Tibial nerve (tissue), 4 donors: ENCODE measurements at places on chromosomes 1 and 21.
A peak's percentile ranks its signal among the peaks of the same experiment; 100 is the strongest.

GRCh38 chr21:33455686-33456446, 23.9 kb downstream of the TMEM50B start:
- DNase-seq = no peak

DNA sequence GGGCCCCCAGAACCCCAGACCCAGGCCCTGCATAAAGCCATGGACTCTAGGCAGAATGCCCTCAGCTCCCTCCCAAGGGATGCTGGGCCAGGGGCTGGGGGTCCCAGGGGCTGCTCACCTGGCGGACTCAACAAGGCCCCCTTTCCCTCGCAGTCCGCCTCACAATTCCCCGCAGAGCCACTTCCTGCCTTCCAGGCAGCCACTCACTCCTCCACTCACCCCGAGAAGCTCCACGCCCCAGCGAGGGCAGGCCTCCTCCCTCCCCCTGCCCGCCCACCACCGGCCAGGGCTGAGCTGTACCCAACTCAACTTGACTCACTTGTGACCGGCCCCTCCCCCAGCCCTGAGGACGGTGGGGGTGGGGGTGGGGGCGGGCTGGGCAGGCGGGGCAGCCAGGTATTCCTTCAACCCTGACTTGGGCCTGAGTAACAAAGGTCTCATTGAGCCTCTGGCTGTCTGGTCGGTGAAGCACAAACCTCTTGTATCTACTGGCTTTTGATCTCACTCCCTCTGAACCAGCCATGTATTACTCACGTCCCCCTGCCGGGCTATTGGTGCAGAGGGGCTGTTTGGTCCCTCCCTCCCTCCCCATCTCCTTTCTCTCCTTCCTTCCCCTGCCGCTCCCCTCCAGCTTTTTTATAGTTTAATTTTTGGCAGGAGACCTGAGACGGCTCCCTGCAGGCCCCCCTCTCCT, 5.9 kb downstream of the BLACAT1 start:
- no peak for DNase-seq

DNA sequence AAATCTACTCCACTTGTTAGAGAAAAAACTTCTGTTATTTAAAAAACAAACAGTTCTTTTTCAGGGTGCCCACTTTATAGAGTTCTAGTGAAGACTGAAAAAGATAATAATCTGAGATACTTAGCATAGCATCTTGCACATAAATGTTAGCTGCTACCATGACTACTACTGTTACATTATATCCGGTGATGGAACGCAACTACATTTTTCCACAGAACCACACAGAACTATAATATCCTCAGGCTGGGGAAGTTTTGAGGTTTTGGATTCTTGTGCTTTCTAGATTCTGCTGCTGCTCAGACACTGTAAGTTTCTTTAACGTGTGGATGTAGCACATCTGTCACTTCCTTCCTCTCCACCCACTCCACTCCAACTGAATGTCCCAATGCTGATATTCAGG, 110.3 kb downstream of the PTPN14 start:
- no peak for DNase-seq

DNA sequence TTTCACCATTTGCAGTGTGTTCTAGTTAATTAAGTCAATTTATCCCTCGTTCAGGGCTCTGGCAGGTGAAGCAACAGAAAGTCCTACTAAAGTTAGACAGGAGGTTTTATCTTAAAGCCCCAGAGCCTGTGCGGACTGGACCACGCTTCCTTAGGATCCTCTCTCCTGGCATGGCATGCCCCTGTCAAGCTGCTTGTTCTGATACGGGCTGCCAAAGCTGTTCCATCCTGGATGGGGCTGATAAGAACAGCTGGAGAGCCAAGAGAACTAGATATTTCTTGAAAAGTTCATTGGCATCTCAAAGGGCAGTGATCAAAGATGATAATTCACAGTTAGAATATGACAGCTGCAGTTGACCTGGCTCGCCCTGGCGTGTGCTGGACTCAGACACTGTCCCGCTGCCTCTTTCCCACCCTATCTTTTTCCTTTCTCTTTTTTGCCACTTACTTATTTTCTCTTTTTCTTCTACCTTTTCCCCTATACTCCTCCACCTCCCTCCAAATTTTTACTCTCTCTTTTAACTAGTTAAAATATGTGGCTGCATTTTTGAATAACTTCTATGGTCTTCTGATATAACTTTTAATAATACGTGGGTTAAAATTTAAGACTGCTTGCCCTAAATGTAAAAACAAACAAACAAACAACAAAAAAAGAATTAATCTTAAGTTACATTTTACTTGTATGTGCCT, 96.7 kb downstream of the ABCA4 start:
- DNase-seq = no peak

- no peak for DNase-seq
Observed at GRCh38 chr1:192581131-192581927, 5.8 kb downstream of the RGS1 start.

DNA sequence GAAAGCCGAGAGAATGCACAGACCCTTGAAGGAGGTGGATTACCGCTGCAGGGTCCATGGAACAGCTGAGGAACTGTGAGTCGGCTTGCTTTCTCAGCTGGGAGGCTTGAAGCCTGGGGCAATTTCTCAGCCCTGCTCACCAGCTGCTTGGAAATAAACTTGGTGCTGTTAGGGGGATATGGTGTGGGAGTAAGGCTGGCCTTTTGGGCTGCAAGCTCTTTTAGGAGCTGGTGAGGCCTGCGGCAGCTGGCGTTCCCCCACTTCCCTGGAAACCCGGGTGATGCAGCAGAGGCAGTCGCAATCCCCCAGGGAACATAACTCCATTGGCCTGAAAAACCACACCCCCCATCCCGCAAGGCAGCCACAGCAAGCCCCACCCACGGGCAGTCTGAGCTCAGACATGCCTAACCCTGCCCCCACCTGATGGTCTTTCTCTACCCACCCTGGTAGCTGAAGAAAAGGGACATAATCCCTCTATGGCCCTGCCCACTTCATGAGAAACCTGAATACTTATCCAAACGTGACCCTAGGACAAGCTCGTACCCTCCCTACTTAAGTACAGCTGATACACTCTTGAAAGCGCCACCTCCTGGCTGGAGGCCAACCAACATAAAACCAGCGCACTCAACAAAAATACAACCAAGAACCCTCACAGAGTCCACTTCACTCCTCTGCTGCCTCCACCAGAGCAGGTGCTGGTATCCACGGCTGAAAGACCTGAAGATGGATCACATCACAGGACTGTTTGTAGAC, 1995.8 kb downstream of the NCAM2 start:
- DNase-seq = no peak

DNA sequence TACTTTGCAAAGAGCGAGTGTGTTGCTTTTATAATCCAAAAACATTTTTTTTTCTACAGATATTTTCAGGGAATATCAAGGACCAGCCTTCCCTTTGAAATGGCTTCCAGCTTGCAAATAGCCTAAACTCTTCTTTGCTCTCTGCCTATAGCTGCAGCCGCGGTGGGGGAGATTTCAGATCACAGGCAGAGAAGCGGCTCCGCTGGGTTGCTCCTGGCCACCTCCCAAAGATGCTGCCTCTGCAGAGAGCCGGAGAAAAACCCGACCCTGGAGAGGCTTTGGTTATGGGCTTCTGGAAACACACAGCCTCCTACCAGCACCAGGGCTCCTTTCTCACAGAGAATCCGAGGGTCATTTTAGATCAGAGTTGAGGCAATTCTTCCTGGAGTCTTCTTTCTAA, 18.6 kb upstream of the PAX7 start:
- DNase-seq = no peak

DNA sequence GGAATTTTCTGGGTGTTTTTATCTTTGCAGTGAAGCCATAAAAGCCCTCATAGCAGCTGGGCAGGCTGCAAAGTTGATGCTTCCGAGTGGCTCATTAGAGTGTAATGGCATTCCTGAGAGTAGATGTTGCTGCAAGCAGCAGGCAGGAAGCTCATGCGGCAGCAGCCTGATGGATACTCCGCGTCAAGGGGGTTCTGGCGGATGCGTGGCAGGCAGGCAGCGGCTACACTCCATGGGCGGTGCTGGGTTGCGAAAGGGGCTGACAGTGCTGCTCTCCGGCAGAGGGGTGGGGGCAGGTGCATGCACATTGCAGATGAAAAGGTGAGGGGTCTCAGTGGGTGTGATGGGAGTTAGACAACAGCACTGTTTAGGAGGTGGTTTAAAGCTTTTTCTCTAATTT, 93.2 kb upstream of the AJAP1 start:
- DNase-seq = no peak

DNA sequence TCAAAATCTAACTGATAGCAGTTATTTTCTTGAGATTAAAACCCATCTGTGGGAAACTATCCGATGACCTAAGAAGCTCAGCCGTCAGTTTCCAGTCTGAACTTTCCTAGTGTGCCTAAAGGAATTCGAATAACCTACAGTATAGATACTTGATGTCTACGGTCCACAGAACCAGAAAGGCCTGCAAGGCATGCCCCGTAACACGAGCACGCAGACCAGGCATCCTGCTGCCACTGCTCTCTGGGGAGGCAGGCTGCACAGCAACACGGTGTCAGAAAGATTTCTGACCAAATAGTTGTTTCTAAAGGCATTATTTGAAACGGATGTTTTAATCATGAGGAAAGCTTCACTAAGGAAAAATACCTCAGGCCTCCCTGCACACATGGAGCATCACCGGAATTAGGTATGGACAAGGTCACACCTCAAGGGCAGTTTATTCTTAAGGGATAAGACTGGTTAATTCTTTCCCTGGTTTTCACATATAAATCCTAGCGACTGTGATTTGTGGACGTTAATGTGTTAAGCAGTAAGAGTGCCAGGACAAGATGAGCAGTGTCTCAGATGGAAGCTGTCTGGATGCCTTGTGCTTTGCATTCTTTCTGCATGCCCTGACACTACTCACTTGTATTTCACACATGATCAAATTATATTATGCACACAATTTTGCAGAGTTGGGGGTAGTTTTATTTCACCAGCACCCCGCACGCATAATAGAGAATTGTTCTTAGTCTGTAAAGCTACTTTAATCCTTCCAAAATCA, 49.0 kb upstream of the NADK start:
- DNase-seq = no peak

DNA sequence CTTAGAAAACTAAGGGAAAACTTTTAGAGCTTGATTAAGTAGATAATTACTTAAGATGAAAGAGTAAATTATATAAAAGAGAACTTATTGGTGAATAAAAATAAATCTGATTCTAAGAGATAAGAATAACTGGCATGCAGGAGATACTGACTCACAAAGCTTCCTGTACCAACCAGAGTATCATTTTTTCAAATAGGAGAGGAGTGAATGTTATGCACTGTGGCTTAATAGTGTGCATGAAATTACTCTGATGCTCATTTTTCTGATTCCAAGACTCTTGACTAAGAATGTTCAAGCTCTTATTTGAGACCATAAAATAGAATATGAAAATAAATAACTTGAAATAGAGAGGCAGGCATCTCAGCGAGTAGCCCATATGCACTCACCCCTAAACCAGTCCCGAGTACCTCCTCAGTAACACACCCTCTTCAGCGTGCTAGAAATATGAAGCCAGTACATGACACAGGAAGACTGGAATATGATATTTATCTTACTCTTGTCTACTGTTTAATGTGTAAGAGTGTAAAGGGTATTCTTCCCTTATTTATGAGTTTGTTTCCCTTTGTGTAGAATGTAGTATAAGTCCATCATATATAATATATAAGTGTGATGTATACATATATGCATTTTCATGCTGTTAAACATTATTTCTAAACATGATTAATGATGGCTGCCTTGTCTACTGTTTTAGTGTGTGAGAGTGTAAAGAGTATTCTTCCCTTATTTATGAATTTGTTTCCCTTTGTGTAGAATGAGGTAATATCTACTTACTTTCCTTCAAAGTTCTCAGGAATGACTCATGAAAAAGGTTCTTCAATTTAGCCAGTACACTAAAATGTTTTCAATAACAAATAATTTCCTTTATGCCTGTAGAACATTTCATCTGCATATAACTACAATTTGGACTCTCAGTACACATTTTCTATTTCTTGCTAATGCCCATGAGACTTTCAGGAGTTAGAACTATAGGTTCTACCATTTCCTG, 99.2 kb upstream of the PALMD start:
- no peak for DNase-seq

- no peak for DNase-seq
Observed at GRCh38 chr1:38826886-38827285, 32.7 kb downstream of the RRAGC start.

- peak; percentile 41 for DNase-seq
Observed at GRCh38 chr1:212012034-212012740, 23.2 kb downstream of the INTS7 start.

DNA sequence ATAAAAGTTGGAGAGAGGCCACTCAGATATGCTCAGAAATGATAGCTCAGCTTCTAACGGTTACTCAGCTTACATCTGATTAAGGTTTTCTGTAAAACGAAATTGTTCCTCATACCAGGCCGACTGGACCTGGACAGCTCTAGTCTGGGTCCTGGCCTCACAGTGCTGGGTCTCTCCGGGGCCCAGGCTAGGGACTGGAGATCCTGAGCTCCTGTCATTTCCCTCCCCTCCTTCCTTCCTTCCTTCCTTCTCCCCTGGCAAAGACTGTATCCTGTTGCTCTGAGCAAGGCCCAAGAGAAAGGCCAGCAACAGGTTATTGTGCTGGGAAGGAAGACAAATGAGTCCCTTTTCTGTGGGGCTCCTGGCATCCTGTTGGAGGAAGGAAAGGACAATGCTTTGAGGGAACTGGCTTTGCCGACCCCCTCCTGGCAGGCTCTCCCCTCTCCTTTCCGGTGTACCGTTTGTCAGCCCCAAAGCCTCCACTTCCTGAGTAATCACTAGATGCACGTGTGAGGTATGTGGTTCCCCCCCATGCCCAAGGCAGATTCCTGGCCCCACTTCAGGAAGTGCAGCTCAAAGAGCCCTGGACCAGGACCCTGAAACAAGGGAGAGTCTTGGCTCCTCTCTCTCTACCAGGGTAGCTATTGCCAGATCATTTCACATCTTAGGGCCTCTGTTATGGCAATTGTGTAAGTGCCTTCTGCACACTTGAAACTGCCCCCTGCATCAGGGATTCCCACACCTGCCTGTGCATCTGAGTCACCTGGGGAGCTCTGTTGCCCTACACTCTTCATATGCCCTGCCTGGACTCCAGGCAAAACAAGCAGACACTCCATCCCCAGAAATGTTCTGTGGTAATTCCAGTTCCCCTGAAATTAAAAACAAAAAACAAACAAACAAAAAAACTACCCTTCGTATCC, 212.7 kb upstream of the FGGY start:
- DNase-seq = no peak

DNA sequence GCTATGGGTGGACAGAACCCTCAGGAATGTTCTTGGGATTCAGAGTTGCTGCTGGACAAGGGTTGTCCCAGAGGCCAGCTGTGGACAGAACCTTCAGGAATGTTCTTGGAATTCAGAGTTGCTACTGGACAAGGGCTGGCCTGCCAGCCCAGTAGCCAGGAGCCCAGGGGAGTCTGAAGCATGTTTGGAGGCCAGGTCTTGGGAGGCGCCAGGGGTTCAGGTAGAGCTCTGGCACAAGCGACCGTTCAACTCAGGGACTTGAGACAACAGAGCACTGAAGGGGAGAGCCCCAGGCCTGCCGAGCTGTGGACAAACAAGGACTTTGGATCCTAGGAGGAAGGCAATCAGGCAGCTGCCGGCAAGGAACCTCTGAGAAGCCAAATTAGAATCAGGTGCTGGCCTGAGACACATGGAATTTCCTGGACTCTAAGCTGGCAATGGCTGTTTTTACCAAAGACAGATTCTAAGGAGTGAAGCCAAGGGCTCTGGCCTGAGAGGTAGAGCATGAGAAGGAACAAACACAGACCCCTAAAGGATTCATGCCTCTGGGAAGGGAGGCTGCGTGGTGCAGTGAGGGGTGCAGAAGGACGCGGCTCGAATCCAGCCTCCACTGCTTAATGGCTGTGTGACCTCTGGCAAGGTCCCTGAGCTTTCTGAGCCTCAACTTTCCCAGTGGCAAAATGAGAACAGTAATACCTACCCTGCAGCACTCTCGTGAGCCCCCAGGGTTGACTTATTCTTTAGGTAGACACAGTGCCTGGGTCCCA, 13.4 kb downstream of the PLA2G5 start:
- DNase-seq = no peak

GRCh38 chr21:41865002-41865777, 14.0 kb downstream of the PRDM15 start:
- DNase-seq = no peak
